ENCODE measurements at places on chromosomes 11 and 22. TPM values are rescaled to one million over a fixed set of nuclear protein-coding genes. Genes with fewer than 3 reads are reported as not detected.

Gene FGF4
- not detected for total RNA-seq

Gene TRPM5
- 0.19 TPM for total RNA-seq

Gene DEUP1
- not detected for total RNA-seq

Gene OVOL1
- not detected for total RNA-seq

Data from CD4-positive, alpha-beta memory T cell (primary cell).